HEK293T (cell line): ENCODE measurements at places on chromosomes 5 and 9.

DNA sequence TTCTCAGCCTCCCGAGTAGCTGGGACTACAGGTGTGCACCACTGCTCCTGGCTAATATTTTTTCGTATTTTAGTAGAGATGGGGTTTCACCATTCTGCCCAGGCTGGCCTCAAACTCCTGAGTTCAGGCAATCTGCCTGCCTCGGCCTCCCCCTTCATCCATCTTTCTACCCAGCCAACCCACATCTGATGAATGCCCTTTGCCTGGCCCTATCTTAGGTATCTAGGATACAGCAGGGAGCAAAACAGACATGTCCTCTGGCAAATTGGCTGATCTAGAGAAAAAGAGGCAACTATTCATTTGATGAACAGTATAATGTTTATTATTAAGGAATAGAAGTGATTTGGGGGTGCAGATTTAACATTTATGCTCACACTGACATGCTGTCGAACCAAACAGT is 123.0 kb downstream of the TRIO start:
- DNase-seq = no peak

DNA sequence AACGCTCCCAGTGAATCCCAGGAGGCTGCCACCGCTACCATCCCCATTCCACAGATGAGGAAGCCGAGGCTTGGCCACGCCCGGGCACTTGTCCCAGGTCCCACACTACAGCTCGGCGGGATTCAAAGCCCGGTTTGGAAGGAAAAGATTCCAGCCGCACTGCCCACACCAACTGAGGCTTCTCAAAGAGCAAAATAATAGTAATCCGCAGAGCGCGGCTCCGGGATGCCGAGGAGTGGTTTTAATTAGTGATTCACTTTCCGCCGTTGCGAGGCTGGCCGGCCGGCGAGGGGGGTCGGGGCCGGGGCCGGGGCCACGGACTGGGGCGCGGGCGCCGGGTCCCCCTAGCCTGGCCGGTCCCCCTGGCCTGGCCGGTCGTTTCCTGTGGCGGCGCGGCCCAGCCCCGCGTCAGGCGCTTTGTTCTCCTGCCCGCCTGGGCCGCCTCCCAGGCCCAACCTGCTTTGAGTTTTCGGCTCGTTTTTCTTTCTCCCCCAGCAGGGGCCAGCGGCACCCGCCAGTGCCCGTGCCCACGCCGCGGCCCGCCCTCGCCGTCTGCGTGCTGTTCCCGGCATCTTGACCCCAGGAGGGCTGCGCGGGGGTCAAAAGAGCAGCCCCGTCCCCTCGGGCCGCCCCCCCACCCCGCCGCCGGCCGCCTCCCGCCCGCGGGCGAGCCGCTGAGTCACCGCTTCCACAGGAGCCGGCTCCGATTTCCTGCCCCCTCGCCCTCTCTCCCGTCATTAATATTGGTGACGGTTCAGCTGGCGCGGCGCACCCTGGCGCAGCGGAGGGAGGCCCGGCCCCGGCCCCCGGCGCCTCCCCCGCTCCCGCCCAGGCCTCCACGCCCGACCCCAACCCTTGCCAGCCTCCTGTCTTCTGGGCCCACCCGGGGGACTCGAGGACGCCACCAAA is 31.2 kb downstream of the FGF18 start:
- peak; percentile 77 for DNase-seq

DNA sequence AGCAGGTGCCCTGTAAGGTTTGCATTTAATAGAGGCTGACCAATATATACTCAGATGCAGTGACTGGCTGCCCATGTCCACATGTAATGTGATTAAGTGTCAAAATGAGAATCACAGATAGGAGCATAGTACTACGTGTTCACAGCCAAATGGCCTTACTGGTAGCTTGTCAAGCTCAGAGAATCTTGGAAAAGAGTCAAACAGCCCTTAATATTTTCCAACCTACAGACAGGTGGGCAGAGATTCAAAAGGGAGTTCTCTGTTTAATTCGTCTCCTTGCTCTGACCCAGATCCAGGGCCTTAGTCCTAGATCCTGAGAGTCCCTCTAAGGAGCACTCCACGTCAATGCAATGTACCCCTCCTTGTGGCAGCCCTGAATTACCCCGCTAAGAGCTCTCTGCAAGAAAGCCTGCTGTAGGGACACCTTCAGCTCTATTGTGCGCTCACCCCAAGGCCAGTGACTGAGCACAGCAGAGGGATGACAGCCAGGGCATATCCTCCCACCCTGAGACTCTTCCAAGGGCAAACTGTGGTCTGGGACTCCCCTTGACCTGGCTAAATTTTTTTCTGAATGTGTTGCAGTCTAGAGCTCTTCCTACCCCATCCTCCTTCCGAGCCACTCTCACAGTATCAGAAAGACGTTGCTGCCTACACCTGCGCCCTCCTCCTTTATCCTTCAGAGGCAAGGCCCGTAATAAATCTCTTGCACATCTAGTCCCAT is 159.2 kb downstream of the SNCAIP start:
- no peak for DNase-seq

- DNase-seq = no peak
These were observed 213.4 kb upstream of the DMAC1 start for GRCh38 chr9:8012986-8013385.

GRCh38 chr9:137621131-137621757 is 2.4 kb downstream of the EHMT1 start:
- DNase-seq = no peak

DNA sequence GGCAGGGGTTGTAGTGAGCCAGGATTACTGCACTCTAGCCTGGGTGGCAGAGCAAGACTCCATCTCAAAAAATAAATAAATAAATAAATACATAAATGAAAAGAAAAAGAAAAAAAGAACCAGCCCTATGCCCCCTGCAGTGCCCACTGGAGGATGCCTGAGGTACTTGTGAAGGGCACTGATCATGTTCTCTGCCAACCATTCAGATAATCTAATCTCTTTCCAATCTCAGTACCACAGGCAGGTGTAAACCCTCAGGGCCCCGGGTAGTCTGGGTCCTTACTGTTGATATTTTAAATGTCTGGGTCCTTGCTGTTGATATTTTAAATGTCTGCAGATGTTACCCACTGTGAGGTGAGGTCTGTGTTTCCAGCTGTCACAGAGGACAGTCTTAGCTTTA is 321.8 kb upstream of the ADCY2 start:
- no peak for DNase-seq

DNA sequence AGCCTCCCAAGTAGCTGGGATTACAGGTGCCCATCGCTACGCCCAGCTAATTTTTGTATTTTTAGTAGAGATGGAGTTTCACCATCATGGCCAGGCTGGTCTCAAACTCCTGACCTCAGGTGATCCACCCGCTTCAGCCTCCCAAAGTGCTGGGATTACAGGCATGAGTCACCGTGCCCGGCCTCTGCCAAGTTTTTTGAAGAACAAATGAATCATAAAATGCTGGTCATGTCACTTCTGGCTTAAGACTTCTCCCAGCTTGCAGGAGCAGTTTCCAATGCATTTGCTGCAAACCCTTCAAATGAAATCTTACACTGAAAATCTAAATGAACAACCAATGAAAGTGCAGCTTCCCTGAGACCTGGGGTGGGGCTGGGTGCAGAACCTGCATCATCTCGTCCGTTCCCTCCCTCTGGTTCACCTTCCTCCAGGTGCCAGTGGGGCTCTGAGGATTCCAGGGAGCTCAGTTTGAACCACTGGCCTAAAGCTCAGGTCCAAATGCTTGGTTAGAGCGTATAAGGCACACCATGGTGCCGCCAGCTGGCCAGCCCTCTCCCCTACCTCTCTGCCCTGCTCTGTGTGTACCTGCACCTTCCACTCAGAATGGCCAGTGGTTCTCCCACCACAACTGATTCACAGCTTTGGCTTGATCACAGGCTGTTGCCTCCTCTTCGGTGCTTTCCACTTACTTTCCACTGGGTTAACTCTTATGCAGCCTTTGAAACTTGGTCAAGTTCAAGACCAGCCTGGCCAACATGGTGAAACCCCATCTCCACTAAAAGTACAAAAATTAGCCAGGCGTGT is 39.8 kb upstream of the FUBP3 start:
- no peak for DNase-seq

GRCh38 chr9:127058011-127058644 is 64.3 kb downstream of the ANGPTL2 start:
- DNase-seq = no peak

- no peak for DNase-seq
These were observed 180.0 kb upstream of the KLF9 start for GRCh38 chr9:70594386-70594944.

DNA sequence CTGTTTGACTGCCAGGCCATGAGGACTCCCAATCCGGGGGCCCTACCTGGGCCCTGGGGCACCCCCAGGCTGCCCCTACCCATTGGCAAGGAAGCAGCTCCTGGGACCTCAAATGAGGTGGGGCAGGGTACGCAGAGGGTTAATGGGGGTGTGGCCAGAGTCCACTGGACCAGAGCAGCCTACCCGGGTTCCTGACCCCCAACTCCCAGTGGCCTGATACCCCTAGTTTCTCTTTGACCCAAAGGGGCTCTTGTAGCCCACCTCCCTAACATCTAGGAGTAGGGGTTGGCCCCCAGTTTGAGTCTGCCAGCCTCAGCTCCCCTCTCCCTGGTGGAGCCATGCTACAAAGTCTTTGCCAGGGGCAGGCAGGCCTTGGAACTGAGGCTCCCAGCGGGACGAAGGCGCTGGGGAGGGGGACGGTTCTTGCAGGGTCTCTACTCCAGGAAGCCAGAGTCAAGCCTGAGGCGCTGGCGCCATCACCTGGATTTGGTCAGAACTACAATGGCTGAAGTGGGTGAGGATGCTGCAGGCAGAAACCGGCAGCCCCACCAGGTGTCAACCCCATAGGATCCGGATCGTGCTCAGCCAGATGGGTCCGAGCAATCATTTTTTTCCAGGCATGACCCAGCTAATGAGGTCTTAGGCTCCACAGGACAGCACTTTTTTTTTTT is 8.4 kb upstream of the CERCAM start:
- DNase-seq = peak; percentile 85

DNA sequence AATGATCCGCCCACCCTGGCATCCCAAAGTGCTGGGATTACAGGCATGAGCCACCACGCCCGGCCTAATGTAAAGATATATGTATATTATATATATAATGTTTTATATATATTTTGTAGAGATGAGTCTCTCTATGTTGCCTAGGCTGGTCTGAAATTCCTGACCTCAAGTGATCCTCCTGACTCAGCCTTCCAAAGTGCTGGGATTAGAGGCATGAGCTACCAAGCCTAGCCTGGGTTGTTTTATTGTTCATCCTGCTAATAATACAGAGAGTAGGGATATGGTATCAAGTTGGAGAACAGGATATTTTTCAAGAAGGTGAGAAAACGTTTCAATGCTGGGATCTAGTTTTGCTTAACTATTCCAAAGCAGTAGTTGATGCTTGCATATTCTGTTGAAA is 2.9 kb downstream of the SEC24A start:
- no peak for DNase-seq

DNA sequence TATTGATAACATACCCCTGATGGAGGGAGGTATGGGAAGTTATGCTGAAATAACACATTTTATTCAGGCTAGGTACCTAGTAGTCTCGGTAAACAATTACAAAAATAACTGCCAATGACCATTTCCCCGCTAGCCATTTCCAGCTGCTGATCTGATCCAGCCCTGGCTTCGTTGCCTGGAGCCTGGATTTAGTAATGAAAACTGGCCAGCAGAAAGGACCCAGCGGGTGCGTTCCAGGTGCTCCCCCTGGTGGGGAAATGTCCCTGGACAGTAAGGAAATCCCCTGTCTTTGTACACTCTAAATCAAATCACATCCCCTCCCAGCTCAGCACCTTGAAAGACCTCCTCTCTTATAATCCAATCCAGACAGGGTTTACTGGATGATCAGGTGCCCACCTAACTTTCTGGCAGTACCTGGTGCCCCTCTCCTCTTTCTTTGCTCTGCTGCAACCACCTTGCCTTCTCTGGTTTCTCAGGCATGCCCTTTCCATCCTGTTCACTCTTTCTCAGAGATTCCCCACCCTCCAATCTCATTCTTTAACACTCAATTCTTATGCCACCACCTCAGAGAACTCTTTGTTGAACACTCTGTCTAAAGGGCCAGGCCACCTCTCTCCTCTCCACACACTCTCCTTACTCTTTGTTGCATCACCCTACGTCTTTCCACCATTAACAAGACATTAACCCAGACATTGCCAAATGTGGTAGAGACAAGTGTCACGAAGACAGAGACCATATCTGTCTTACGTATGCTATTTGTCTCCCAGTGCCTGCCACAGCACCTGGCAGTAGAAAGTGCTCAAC is 50.1 kb upstream of the SMAD5 start:
- DNase-seq = peak; percentile 77

DNA sequence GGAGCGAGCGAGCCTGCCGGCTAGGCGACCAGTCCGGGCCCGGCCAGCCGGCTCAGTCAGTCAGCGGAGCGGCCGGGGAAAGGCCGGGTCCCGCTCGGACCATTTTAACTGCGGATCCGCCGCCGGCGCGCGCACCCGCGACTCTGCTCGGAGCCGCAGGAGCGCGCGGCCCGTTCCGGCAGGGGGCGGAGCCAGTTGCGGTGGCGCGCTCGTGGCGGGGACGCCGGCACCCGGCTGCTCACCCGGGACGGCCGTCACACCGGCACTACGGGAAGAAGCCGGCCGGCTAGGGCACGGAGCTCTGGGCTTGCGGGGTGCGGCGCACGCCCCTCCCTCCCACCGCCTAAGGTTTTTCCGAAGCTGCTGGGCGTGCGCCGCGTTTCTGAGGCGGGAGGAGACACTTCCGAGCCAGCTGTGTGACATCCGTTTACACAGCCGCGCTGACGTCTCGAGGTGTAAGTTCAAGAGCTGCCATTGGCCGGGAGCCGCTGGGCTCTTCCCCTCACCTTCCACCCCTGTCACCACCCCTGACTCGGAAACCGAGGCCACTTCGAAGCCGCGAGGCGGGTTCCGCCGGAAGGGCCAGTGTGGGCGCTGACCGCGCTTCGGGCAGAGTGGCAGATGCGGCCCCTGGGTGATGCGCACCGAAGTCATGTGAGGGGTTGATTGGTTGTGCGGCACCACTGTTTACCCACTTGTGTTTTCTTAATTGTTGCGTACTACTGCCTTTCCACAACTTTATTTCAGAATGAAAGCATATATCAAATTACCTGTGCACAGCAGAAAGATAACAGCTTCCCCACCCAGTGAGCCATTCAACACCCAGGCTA is at the start of gene FBXL17:
FBXL17 (minus strand) TSS at position 145 of the 830 bp plus-strand sequence.
- DNase-seq = peak; percentile 78

GRCh38 chr5:15763754-15764153 is 263.8 kb downstream of the FBXL7 start:
- DNase-seq = no peak

DNA sequence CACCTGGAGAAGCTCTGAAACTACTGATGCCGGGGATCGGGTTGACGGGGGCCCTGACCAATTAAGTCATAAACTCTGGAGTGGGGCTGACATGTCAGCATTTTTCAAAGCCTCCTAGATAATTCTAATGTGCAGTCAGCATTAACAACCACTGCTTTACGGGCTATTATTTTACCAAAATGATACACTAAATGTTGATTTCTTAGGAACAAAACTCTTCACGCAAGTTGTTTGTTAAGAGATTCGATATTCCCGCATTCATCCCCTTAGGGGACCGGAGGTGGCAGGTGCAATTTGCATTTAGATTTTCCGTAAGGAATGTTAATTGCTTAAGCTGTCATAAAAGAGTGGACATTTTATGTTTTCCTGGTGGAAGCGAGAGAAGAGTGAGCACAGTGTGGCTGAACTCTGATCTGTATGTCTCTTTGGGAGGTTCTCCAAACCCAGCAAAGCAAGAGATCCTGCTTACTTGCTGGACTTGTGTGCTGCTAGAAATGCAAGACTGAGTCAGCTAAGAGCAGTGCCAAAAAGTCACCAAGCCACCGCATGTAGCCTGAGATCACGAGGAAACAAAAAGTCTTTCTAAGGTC is 77.6 kb downstream of the UGCG start:
- DNase-seq = peak; percentile 62

GRCh38 chr9:94808926-94809700 is 82.6 kb downstream of the AOPEP start:
- no peak for DNase-seq
